Left cardiac atrium (tissue), 4 donors: ENCODE measurements at places on chromosomes 6 and 20. TPM values are rescaled to one million over a fixed set of nuclear protein-coding genes. Genes with fewer than 3 reads are reported as not detected.

EYA4 gene
- 7.2 TPM for total RNA-seq

- peak; percentile 56 for DNase-seq
These were observed 69.1 kb downstream of the ELOVL4 start for GRCh38 chr6:79878142-79878748.

- no peak for DNase-seq
These were observed 204.4 kb downstream of the SAMD5 start for GRCh38 chr6:147712841-147713240.

- no peak for DNase-seq
These were observed 45.7 kb downstream of the TAF4 start for GRCh38 chr20:62019881-62020492.

- DNase-seq = no peak
These were observed 28.3 kb upstream of the IRF4 start for GRCh38 chr6:363291-363690.

GRCh38 chr6:106413722-106414121, 53.2 kb downstream of the CRYBG1 start:
- no peak for DNase-seq

- peak; percentile 54 for DNase-seq
These were observed 3.3 kb upstream of the PACSIN1 start for GRCh38 chr6:34462551-34462971.

DNA sequence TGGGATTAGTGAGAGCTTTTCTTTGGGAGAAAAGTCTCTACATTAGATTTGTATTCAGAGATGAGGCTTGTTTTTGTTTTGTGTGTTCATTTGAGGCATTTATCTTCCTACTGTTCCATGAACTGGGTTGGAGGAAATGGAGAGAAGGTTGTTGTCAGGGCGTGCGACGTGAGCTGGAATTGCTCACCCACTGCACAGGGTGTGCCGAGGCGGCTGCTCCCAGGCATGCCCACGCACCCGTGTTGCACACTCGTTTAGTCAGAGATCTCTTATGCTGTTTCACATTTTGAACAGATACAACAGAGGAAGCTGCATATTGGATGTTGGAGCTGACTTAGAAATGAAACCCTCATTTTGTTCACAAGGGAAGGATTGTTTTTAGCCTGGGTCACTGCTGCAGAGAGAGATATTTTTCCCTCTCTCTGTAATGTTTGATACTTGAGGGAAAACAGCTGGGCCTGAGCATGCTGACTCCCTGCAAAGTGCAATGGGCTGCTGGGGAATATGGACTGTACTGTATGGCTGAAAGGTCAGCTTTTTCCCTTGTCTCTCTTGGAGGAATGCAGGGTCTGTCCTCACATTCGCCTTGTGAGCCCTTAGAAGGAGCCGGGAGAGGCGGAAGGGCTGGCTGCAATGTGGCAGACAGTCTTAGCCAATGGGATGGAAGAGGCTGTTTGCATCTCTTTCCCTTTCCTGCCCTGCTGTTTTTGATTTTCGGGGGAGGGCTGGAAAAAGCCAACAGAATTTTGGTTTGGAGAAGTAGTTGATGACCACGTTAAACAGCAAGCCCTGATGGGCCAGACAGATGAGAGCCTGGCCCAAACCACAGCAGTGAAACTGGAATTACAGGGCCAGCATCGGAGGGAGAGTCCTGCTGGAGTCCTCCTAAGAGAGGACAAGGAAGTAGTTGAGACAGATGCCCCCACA, 170.8 kb downstream of the SASH1 start:
- peak; percentile 44 for DNase-seq

DNA sequence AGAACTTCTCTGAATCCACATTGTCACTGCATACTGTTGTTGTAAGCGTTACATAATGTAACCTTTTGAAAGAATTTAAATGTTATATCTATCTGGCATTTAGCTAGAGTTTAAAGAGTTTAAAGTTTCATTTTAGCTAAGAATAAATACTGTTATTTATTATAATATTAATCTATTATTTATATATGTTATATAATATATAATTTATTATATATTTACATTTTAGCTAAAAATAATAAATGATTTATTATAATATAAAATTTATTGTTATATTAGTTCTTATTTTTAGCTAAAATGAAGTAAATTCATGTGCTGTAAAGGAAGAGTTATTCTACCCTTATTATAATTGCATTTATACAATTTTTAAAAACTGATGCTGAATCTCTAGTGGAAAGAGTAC, 255.4 kb upstream of the QKI start:
- no peak for DNase-seq

- no peak for DNase-seq
These were observed 11.3 kb upstream of the RBCK1 start for GRCh38 chr20:396619-397431.

DNA sequence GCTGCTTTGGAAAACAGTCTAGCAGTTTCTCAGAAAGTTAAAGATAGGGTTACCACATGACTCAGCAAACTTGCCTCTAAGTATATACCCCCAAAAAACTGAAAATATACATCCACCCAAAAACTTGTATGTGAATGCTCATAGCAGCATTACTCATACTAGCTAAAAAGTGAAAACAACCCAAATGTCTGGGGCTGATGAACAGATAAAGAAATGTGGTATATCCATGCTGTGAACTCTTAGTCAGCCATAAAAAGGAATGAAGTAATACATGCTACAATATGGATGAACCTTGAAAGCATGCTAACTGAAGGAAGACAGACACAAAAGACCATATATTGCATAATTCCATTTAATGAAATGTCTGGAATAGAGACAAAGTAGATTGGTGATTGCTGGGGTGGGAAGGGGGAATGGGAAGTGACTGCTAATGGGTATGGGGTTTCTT, 79.9 kb upstream of the GLP1R start:
- no peak for DNase-seq

GRCh38 chr6:20939161-20939775, 405.0 kb downstream of the CDKAL1 start:
- DNase-seq = no peak

HSPA12B gene
- 19.3 TPM for total RNA-seq

DUSP15 gene
- total RNA-seq = 5.7 TPM

- DNase-seq = no peak
These were observed 19.3 kb upstream of the AHCY start for GRCh38 chr20:34322267-34323105.

PDSS2 gene
- total RNA-seq = 11.1 TPM

DNA sequence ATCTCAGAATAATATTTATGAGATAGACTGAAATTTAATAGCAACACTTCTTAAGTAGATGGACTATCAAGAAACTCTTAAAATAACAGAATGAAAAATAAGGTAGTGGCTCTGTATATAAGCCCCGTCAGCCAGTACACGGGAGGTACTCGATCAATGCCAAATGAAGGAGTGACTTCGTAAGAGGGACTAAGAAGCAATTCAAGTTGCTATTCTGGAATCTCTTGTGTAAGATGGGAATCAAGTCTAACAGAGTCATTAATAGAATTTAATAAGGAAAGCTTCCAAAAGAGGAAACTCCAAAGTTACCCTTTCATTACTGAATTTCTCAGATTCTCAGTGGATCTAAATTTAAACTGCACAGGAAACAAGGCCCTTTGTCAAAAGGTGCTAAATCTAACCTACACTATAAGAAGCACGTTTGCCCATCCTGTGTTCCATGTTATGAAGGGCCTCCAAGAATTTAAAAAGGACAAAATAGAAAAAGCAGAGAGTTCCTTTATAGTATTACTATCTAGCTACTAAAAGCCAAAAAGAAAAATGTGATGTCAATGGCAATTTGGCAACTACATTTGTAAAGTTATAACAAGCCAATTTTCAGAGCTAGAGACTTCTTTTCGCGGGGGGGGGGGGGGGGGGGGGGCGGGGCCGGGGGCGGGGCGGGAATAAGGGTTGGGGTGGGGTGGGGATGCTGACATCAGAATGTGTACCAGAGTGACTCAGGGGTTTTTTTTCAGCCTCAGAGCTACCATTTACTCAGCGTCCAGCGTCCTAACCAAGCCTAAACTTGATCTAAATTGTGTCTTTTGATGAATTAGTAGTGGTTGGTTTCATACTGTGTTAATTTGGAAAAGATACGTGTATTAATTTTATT, 200.6 kb downstream of the GMPR start:
- no peak for DNase-seq

DNA sequence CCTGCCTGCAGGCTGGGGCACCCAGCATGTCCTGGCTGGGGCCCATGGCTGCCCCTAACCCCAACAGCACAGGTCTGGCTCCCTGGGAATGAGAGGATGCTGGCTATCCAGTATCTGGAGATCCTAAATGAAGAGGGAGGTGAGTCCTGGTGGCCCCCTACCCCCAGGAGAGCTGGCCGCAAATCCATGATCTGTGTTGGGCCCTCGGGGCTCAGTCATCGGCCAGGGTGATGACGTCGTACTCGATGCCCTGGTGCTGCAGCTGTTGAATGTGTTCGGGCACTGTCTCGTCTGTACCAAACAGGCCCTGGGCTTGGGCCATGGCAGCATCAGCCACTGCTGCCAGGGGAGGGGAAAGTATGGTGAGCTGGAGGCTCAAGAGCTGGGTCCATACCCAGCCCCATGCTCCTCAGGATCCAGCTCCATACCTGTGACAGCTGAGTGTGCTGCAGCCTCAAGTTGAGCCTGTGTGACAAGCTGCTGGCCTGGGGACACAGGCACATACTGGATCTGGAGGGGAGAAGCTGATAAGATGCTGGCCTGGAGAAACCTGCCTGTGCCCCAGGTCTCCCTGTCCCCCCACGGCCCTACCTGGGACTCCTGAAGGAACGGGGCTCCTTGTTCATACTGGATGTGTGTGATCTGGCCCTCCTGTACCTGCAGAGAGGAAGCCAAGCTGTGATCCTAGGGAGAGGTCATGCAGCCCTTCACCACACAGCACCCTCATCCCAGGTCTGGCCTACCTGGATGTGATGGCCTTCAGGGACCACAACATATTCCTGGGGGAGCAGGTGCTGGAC, 14.5 kb downstream of the PCIF1 start:
- no peak for DNase-seq

KCNK5 gene
- 0.76 TPM for total RNA-seq

SLA2 gene
- 0.37 TPM for total RNA-seq

RBBP8NL gene
- total RNA-seq = not detected

SLC17A4 gene
- not detected for total RNA-seq

- no peak for DNase-seq
These were observed 1.7 kb downstream of the SLC22A3 start for GRCh38 chr6:160349814-160350350.

DNA sequence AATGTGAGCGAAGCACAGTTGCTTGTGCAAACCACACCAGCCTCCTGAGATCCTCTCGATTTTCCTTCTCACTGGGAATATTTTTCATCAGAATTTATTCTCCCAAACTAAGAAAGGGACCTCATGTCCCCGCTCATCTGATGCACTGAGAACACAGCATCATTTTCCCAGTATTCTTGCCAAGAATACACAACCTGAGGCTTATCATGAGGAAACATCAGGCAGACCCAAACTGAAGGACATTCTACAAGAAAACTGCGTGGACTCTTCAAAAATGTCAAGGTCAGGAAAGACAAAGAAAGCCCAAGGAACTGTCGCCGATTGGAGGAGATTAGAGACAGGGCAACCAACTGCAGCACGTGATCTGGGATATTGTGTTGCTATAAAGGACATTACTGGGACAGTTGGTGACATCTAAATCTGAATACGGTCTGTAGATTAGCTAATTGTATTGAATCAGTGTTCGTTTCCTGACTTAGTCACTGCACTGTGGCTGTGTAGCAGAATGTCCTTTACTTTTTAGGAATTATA, 72.3 kb downstream of the SNX5 start:
- DNase-seq = no peak

DNA sequence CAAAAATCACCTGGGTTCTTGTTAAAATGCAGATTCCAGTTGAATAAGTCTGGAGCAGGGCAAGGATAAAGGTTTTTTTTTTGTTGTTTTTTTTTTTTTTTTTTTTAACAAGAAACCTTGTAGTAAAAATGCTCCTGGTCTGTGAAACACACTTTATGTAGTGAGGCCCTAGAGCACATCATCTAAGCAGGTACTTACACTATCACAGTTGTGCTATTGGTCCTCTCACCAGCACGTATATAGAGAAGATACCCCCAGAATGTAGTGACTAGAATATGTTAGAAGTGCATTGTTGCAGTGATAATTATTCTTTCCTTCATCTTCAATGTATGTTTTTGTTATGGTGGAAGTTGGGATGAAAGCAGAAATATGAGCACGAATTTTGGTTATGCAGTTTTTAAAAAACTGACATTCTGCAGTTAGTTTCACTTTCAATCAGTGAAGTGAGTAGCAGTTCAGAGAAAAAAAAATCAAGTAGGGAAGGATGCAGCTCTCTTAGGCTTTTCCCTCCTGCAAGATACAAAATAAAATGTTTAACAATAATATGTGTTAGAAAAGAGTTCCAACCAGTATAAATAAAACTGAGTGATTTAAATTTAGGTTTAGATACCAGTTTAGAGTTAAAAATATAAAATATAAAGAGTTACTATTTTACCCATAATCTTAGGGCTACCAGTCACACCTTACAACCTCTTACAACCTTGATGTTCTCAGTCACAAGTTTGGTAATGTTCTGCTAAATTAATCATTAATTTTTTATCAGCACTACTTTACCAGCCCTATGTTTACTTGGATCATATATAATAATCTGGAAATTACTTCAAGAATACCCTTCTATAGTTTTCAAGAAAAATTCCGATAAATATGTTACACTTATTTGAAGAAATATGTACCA, 9.2 kb upstream of the DEFB113 start:
- no peak for DNase-seq

- no peak for DNase-seq
These were observed 23.1 kb downstream of the TFAP2A start for GRCh38 chr6:10391799-10392198.

SNAP25 gene
- 0.97 TPM for total RNA-seq

GRCh38 chr20:8946036-8946940, 122.6 kb upstream of the PLCB4 start:
- no peak for DNase-seq

DNA sequence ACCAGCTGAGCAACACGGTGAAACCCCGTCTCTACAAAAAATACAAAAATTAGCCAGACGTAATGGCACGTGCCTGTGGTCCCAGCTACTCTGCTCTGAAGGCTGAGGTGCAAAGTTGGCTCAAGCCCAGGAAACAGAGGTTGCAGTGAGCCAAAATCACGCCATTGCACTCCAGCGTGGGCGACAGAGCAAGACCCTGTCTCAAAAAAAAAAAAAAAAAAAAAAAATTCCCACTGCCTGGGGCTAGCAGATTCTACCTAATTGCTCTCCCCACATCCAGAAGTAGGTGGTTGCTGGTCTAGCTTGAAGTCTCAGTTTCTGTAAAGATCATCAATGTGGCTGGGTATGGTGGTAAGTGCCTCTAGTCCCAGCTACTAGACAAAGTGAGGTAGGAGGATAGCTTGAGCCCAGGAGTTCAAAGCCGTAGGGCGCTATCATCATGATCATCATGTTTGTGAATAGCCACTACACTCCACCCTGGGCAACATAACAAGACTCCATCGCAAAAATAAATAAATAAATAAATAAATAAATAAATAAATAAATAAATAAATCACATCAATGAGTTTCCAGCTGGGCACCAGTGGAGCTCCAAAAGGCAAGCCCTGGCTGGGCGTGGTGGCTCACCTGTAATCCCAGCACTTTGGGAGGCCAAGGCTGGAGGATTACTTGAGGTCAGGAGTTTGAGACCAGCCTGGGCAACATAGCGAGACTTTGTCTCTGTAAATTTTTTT, 6.3 kb upstream of the AP5S1 start:
- no peak for DNase-seq
